Activated CD4-positive, alpha-beta T cell treated with anti-CD3 and anti-CD28 coated beads for 1 hour (primary cell): ENCODE measurements at places on chromosomes 1 and 21.
A peak's percentile ranks its signal among the peaks of the same experiment; 100 is the strongest.

DNA sequence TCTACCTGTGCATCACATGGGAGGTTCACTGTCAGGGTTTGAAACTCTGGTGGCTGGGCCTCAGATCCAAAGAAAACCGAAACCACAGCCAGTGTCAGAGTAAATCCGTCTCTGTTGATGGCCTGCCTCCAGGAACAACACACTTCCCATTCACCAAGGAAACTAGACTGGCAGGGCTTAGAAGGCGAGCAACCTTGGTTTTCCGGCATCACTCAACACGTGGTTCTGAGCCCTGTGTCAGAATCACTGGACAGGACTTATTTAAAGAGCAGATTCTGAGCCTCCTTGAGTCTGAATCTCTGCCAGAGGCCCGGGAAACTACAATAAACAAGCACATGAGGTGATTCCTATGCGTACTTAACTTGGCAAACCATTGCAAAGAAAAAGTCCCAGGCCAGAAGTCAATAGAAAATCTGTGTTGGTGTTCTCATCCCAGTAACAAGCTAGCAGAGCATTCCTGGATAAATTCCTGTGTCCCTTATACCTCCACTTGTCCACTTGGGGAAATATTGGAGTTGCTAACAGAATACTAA is 70.0 kb downstream of the KCTD3 start:
- no peak for DNase-seq

DNA sequence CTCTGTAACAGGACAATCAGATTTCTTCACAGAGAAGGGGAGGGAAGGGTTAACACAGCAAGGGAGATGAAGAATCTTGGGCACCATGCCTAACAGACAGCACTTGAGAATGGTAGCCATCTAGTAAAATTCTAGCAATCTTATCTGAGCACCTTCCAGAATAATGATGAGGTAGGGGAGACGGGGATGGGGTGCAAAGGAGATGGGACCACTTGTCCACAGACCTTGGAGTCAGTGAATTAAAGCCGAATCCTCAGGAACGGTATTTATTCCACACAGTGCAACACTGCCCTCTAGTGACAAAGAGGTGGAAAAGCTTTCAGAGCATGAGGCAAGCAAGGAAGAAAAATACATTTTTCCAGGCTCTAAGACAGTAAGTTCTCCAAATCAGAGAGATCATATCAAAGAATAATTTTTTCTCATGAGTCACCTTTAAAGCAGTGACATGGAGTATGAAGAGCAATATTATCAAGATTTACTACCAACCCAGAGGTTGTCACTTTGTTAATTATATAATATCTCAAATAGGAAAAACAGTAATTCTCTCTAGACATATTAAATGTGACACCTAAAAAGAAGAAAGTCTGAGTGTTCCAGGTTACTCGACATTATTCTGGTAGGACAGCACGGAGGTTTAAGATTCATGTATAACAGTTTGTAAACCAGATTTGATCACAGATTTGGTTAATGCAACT is 43.3 kb upstream of the LPAR3 start:
- peak; percentile 15 for DNase-seq

DNA sequence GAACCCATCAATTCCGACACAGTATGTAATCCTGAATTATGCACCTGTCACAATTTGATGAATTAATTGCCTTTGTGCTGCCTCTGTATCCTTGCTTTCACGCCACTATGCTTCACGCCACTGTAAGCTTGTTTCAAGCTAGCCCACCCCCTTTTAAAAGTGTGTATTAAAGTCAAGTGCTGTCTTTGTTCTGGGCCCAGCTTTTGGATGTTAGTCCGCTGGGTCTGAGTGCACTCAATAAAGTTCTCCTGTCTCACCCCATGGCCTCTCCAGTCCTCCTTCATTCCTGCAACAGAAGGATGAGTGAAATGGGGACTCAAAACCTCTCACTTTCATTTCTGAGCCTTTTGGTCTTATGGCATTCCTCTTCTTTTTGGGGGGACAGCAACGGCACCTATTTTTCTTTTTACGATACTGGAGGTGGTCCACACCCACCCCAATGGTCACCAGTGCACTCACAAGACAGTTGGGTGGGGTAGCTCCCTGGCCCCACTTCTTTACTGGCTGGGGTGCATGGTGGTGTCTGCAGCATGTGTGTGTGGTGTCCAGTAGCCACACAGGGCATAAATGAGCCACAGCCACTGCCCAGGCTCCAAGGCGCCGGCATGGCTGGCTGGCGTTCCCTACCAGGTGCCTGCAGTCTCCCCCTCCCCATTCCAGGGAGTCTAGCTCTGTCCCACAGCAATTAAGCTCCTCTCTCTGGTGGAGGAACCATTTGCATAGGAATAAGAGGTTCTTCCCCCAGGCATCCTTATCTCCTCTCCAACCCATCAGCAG is 1.8 kb downstream of the THEM4 start:
- no peak for DNase-seq

GRCh38 chr1:16114527-16115467 is 41.1 kb downstream of the EPHA2 start:
- DNase-seq, result no peak

DNA sequence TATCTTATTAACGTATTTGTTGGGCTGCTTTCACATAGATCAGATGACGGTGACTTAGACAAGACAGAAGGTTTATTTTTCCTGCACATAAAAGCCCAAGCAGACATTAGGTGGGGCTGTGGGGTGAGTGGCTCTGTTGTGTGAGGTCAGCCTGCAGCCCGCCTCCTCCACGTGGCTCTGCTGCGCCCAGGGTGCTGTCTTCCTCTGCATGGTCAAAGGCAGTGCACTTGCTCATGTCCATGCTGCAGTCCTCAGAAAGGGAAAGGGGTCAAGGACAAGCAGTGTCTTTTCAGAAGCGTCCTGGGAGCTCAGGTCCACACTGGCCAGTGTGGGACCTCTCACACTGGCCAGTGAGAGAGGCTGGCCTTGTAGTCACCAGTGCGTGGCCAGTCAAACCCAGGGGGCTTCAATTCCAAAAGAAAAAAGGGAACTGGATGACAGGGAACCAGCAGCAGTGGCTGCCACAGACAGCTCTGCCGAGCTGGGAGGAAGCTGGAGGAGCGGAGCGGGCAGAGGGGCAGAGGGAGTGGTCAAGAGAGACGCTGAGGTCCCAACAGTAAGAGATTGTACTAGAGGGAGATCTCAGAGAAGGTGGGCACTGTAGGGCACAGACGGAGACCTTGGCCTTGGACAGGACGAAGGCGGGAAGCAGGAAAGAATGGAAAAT is 35.9 kb upstream of the SLC45A1 start:
- no peak for DNase-seq

DNA sequence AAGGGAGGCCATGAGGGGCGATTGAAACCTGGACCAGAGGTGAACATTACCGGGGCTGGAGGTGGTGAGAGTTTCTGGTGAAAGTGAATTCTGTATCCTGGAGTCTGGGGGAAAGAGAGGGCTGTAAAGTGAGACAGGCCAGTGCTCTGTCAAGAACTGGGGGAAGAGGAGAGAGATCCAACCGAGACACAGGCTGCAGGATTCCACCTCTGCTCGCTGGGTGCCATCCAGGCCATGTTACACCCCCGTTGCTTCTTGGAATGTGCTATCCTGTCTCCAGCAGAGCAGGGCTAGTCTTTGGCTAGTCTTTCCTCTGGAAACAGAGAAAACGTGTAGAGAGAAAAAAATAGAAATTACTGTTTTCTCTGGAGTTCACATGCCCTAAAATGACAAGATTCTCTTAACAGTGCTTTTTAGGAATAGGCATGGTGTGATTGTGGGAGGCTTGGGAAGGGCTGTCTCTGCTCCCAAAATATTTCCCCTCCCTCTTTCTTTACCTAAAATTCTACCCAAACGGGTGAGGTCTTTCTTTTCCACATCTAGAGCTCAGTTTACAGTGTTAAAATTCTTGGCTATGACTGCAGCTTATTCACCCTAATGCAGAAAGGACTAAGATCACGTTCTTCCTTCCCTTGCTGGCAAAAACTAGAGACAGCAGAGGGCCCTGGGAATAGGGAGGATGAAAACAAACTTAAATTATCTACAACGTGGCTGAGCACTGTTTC is 16.5 kb upstream of the OVAAL start:
- no peak for DNase-seq

DNA sequence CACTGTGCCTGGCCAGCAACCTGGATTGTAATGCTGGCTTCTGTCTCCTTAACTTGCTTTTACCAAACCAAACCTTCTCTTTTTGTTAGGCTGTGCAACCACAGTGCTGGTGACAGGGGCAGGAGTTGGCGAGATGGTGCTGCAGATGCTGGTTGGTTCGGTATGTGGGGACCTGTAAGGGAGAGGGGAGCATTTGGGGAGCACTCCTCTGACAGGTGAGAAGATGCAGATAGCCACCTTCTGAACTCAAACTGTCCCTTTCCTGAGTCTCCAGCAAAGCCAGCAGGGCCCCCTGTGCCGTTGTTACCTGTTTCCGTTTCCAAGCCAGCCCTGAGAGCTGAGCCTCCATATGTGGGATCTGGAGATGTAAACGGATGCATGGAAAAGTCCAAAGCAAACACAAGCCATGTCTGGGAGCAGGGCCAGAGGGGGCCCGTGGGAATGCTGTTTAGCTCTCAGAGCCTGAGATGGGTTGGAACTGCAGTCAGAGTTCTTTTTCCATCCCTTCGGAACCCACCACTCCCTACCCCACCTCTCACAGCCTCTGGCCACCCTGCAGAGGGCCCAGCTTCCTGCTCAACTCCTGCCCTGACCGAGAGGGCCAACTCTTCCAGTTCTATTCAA is 34.0 kb downstream of the ELK4 start:
- DNase-seq, result no peak

DNA sequence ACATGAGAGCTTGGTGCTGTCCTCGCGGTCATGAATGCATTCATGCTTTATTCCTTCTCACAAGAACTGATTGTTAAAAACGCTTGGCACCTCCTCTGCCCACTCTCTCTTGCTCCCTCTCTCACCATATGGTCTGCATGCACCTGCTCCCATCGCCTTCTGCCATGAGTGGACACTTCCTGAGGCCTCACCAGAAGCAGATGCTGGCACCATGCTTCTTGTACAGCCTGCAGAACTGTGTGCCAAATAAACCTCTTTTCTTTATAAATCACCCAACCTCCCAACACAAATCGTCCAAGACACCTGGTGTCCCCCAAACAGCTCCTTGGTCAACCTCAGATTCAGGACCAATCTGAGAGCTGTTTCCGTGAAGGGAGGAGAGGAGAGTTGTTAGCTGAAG is 43.3 kb upstream of the PCBP3 start:
- no peak for DNase-seq

- no peak for DNase-seq
Measured at GRCh38 chr1:173056365-173056764, 5.6 kb upstream of the TNFSF18 start.

- no peak for DNase-seq
Measured at GRCh38 chr1:62621907-62622306, 24.6 kb downstream of the ANGPTL3 start.

DNA sequence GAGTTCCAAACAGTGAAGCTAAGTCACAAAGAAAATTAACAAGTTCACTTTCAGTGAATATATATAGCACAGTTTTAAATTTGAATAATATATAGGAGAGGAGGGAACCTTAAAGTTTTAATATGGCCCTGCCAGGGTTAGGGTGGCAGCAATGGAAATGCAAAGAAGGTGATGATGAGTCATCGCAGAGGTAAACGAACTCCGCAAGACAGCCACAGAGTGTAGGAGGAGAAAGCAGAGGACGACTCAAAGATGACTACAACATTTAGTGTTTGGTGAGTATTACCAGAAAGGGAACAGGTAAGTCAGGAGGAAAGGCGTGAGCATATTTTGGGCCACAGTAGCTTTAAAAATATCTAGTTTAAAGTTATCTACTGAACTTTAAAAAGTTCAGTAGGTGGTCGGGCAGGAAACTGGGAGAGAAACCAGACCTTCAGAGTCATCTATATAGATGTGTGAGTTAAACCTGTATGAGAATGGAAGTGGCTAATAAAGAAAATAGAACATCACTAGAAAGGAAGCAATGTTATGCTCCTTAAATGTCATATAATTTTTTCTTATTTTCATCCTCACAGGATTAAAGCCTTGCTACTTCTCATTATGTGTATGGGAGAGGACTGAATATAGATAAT is 75.7 kb downstream of the UCHL5 start:
- no peak for DNase-seq

DNA sequence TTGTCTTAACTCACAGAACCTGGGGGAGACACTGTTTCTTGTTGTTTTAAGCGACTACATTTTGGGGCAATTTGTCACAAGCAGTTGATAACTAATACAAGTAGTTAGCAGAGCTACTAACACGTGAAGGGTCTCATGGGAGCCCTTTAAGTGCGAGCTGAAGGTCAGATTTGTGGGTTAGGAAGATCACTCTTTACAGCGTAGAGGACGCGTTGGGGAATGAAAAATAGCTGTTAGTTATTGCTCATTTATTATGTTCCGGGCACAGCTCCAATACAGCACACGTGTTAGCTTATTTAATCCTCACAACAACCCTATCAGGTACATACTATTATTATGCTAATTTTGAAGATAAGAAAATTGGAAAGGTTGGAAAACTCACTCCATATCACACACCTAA is 95.9 kb downstream of the ACTL8 start:
- no peak for DNase-seq

- no peak for DNase-seq
Measured at GRCh38 chr21:38181096-38181495, 75.7 kb upstream of the KCNJ15 start.

GRCh38 chr1:236148470-236148845 is 6.1 kb downstream of the GPR137B start:
- no peak for DNase-seq

DNA sequence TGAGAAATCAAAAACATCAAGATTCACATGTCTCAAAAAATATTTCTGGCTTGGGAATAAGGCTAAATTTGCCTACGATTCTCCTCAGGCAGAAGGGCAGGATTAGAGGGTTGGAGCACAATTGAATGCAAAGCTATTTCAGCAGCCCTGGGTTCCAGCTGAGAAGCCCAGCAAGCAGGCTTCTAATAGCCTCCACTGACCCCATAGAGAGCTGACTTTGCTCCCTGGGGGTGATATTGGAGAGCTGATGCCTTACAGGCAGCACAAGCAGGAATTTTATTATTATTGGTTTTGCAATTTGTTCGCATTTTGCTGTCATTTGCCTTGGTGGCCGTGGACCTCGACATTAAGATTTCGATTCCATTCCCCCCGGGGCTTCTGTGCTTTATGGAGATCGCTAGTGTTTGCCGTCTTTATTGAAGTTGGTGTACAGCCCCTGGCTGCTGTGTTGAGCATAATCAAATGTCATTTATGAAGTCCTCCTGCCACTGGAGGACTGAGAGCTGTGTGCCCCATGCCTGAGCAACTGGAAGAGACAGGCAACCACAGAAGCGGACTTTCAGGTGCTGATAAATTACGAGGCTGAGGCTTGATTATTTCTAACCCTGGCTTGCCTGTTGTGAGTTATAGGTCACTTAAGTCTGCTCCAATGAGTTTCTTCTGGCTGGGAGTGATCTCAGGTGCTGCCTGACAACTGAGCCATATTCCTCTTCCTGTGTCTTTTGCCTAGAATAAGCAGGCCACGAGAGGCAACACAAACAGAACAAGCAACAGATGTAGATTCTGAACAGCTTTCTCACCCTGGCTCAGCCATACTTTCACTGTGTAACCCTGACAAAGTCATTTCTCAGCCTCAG is 518.4 kb upstream of the CAMK1G start:
- no peak for DNase-seq

GRCh38 chr1:8739377-8739776 is 78.1 kb downstream of the RERE start:
- DNase-seq, result no peak

- DNase-seq, result no peak
Measured at GRCh38 chr1:210072896-210073504, 135.0 kb downstream of the SYT14 start.

GRCh38 chr1:78949227-78949626 is 57.3 kb downstream of the ADGRL4 start:
- no peak for DNase-seq
